ENCODE measurements at places on chromosomes 1 and 21.

GRCh38 chr1:3879787-3880428 is 20.2 kb downstream of the C1orf174 start:
- DNase-seq: no peak

DNA sequence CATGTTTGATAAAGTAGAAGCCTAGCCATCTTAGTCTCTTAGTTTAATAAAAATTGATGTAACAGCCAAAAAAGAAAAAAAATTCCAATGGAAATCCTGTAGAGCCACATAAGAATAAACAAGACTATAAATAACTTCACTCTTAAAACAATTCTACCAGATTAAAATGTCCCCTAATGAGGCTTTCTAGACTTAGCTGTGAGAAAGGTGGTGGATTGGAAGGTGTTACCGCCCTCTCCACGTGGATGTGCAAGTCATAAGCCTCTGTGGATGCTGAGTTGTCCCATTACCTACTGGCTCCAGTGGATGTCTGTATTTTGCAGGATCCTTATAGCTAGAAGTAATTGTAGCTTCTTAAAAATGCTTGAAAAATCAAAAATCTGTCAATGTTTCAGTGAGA is 14.6 kb downstream of the LCA5L start:
- DNase-seq: no peak

DNA sequence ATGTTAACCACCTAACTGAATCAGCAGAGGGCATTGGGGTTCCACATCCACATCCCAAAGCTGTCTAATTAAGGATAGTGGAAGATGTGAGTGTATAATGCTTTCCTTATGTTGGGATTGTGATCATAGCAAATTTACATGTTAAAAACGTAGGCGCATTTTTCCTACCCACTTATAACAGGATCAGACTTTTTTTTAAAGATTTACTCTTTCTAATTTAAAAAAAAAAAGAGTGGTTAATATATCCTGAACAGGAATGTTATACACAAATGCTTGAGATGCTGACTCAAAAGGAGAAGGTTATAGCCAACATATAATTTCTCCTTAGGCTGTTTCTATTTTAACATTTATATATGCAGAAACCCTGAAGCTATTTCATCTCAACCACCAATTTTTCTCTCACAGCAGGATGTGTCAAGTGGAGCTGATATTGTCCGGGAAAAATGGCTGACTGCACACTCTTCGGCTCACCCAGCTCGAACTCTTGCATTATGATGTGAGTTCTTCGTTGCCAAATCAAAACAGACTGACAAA is 40.3 kb downstream of the RGS5 start:
- no peak for DNase-seq

- DNase-seq: no peak
Observed at GRCh38 chr1:29811727-29812407, 575.5 kb downstream of the PTPRU start.

GRCh38 chr21:37366482-37367316 is at the start of gene DYRK1A:
DYRK1A (plus strand) TSS chr21:37366773; CDS start chr21:37420375, 53,602 bp downstream.
- peak; percentile 97 for DNase-seq

DNA sequence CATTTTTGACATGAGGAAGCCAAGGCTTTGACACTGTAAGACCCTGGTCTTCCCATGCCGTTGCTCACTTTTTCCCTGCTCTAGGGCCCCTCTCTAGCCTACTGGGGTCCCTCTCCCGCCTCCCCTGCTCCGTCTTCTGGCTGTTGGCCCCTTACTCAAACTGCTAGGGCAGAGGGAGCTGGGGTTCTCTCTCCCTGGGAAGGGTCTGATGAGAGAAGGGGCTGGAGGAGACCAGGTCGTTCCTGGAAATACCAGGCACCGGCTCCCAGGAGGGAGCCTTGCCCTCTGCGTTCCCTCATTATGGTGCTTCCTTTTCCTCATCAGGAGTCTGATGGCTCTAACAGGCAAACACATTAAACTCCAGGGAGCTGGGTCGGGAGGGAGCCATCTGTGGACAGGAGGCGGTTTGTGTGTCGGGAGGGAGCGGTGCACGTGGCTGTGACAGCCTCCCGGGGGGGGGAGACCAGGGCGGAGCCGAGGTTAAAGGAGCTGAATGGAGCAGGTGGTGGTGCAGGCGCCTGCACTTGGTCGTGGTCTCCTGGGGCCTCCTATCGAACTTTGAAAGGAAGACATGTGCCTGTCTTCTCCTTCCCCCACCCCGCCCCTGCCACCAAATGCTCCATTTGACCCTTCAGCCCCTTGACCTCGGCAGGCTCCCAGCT is 35.4 kb upstream of the LHX4 start:
- DNase-seq: no peak

DNA sequence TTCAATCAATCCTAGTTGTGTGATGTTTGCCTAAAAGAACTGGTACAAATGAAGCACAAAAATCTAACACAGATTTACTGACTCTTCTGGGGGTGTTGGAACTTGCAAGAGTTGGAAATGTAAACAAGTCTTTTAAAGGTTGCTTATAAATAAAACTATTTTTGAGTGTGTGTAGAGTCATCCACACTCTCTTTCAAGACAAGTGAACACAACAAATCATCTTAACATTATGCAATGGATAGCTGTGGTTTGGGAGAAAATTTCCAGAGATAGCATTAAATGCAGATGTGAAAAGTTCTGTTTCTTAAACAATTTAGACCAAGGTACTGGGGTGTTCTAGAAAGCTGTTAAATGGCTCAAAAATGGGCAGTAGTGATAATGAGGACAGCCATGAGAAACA is 28.7 kb downstream of the C1orf87 start:
- DNase-seq: no peak

DNA sequence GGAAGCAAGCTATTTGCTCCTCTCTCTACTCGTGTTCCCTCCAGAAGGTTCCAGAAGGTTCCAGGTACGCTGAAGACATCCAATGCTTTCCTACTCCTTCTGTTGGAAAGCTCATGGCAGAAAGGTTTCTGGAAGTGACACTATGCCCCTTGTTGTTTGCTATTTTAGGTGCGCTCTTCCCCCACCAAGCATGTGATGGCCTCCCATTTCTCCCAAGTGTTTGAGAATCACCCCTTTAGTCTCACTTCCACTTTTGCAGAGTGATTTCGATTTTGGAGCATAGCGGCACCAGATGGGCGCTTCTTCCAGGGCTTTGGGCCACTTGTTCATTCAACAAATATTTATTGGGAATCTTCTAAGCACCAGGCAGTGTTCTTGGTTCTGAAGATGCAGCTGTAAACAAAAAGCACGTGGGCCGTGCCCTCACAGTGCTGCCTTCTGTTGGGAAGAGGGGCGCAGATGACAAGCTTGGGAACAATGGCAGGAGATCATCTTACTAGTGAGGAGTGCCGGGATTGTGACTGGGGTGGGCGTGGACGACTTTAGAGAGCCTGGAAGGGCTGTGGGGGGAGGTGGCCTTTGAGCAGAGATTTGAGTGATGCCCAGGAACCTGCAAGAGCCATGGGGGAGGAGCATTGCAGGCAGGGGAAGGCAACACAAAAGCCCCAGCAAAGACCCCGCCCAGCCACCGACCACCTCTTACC is 43.0 kb upstream of the TARDBP start:
- DNase-seq: no peak

- no peak for DNase-seq
Observed at GRCh38 chr1:24884751-24885150, 45.3 kb downstream of the RUNX3 start.
